ENCODE measurements at places on chromosomes 7 and 10.

DNA sequence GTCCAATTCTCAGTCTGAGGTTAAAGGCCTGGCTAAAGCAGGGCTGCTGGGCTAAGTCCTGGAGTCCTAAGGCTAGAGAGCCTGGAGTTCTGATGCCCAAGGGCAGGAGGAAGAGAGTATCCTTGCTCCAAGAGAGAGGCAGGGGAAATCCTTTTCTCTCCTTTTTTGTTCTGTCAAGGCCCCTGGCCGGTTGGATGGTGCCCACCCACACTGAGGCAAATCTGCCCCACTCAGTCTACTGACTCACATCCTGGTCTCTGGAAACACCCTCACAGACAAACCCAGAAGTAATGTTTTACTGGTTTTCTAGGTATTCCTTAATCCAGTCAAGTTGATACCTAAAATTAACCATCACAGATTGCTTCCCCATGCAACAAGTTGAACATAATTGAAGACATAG lies 23.0 kb downstream of the ZNF518A start:
- DNase-seq: no peak

- no peak for DNase-seq
Observed at GRCh38 chr7:85823396-85824080, 636.7 kb upstream of the SEMA3D start.

GRCh38 chr10:120473593-120473992 lies 16.6 kb downstream of the PLPP4 start:
- DNase-seq: no peak

DNA sequence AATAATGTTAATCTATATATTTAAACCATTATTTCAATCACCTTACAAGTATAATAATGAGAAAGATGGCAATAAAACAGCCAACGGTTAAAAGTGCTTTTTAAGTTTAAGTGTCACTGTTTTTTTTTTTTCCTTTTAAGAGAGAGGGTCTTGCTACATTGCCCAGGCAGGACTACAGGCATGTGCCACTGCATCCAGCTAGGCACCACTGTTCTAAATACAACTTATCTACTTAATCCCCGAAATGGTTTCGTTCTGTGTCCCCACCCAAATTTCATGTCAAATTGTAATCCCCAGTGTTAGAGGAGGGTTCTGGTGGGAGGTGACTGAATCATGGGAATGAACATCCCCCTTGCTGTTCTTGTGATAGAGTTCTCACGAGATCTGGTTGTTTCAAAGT lies 49.7 kb downstream of the TNPO3 start:
- DNase-seq: no peak

- no peak for DNase-seq
Observed at GRCh38 chr7:27410812-27411544, 168.4 kb downstream of the EVX1 start.

GRCh38 chr10:61959814-61960213 lies 58.3 kb downstream of the ARID5B start:
- no peak for DNase-seq

GRCh38 chr7:149175150-149175549 lies 20.2 kb upstream of the ZNF282 start:
- DNase-seq: no peak

GRCh38 chr7:11005202-11005601 lies 31.5 kb downstream of the PHF14 start:
- no peak for DNase-seq

DNA sequence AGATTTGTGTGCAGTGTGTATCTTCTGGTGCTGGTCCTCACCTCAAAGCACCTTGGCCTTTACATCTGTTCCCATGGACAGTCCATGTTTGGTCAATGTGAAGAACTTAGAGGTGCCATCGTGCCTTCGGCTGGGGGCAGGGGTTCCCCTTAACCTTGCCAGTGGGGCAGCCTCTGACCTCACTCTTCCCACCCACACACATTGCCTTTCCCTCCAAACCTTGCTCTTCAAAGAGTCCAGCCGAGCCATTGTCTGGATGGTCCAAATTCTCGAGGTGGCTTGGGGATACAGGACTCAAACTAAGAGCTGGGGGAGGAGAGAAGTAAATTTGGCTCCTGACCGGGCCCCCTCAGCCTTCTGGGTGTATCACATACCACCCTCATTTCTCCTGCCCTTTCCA lies 76.2 kb upstream of the HABP2 start:
- DNase-seq: no peak

GRCh38 chr10:111475720-111476119 lies 398.9 kb downstream of the ADRA2A start:
- no peak for DNase-seq

- no peak for DNase-seq
Observed at GRCh38 chr10:21349912-21350286, 175.6 kb downstream of the SKIDA1 start.

DNA sequence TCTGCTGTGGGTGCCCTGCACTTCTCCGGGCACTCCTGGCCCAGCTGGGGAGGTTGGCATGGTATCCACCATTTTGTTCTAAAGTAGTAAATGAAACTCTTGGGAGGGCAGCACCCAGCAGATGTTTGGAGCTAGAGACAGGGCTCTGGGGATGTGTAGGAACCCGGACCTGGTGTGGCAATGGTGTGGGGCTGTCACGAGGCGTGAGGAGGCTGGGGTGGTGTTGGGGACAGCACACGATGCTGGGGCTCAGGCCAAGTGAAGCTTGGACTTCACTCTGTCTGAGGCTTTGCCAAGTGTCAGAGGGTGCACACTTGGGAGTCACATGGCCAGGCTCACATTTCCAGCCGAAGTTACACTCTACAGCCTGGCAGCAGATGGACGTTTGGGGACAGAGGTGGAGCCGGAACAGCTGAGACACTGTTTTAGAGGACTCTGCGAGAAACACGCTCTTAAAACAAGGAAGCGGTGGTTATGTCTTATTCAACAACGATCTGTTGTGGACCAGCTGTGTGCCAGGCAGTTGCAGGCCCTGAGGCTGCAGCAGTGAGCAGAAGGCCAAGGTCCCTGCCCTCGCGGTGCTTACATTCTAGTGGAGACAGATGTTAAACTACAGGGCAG lies 118.2 kb downstream of the CUX1 start:
- no peak for DNase-seq

GRCh38 chr7:70614237-70615045 lies 517.5 kb upstream of the GALNT17 start:
- DNase-seq: peak; percentile 36

GRCh38 chr10:114943000-114943399 lies 5.0 kb downstream of the TRUB1 start:
- DNase-seq: no peak

- DNase-seq: no peak
Observed at GRCh38 chr10:112584276-112584675, 137.3 kb downstream of the VTI1A start.

DNA sequence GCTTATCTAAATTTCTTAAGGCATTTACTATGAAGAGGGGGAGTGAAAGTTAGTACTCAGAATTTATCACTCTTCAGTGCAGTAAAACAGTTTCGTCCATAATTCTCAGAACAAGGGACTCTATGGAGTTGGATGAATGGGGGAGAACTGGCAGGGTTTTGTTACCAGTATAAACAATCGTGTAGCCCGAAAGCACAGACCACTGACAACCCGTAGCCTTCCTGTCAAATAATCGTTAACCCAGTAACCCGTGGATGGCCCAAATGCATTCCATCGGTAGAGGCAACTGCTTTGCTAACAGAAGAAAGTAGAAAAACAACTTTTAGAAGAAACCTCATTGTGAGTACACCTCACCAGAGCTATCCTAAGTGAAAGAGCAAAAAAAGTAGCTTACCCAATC lies 583.9 kb downstream of the NXPH1 start:
- no peak for DNase-seq

GRCh38 chr10:43904844-43905243 lies 256.2 kb upstream of the ZNF32 start:
- no peak for DNase-seq

GRCh38 chr7:84663224-84663623 lies 468.6 kb upstream of the SEMA3A start:
- no peak for DNase-seq

DNA sequence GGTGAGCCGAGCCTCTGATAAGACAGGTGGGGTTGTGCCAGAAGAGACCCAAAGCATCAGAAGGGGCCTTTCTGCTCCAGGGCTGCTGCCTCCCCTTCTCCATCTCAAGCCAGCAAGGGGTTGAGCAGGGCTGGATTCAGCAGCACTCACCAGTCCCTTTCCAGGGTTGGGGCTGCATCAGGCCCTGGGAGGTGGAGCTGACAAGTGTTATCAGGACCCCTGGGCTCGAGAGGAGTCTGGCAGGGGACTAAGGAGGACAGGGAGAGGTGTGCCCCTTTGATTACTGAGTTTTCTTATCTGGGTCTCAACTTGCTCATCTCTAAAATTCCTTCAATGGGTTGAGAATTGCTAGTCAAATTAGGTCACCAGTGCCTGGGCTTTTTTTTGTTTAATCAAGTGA lies 17.8 kb downstream of the ARHGAP22 start:
- DNase-seq: no peak

GRCh38 chr10:78278058-78278404 lies 244.4 kb downstream of the RPS24 start:
- peak; percentile 23 for DNase-seq

GRCh38 chr10:69446650-69447151 lies 4.6 kb upstream of the TSPAN15 start:
- peak; percentile 75 for DNase-seq

- no peak for DNase-seq
Observed at GRCh38 chr7:69596723-69597277, 1.5 kb upstream of the AUTS2 start.

DNA sequence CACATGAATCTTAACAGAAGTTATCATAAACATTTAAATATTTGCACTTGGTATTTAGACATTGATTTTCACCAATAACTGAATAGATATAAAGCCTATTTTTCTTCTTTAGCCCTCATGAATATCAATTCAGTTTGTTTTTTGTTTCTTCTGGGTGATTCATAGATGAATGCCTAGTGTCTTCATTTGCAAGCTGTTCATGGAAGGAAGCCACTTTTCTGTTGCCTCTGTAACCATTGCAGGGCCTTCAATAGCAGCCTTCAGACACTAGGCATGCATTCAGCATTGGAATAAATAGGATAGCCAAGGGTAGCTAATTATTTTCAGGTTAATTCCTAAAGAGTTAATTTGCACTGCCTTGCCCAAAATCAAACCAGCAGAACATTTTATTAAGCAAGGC lies 375.3 kb downstream of the DPP6 start:
- no peak for DNase-seq

GRCh38 chr10:98339799-98340198 lies 71.8 kb upstream of the LOXL4 start:
- no peak for DNase-seq

GRCh38 chr7:157005456-157006204 lies 4.8 kb downstream of the MNX1 start:
- DNase-seq: no peak

- DNase-seq: no peak
Observed at GRCh38 chr7:157970744-157971143, 616.9 kb downstream of the PTPRN2 start.

GRCh38 chr7:122556873-122557542 lies 141.9 kb downstream of the RNF133 start:
- no peak for DNase-seq

- DNase-seq: no peak
Observed at GRCh38 chr7:77447616-77448015, 31.5 kb upstream of the GSAP start.

- no peak for DNase-seq
Observed at GRCh38 chr10:50648089-50648934, 24.6 kb upstream of the SGMS1 start.

GRCh38 chr7:19080093-19080492 lies 37.3 kb downstream of the TWIST1 start:
- DNase-seq: no peak

GRCh38 chr10:20622531-20623211 lies 274.4 kb downstream of the NEBL start:
- peak; percentile 23 for DNase-seq

- no peak for DNase-seq
Observed at GRCh38 chr7:33237036-33237435, 107.7 kb downstream of the BBS9 start.

GRCh38 chr10:101967713-101968112 lies 88.3 kb downstream of the ARMH3 start:
- DNase-seq: no peak

DNA sequence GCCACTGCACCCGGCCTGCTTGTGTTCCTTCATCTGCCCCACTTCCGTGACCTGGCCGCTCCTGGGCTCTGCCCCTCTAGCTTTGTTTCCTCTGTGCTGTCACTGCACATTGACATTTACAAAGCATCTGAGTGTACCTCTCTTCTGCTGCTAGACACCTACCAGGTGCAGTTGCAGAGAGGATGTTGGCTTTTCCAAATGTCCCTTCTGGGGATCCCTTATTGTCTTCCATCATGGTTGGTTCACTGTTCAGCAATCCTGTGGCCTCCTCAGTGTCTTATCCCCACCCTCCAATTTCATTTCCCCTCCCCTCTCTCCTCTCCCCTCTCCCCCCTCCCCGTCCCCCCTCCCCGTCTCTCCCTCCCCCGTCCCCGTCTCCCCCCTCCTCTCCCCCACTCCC lies 13.8 kb downstream of the VWA2 start:
- DNase-seq: no peak

- no peak for DNase-seq
Observed at GRCh38 chr7:30202671-30203070, 67.9 kb downstream of the MTURN start.

DNA sequence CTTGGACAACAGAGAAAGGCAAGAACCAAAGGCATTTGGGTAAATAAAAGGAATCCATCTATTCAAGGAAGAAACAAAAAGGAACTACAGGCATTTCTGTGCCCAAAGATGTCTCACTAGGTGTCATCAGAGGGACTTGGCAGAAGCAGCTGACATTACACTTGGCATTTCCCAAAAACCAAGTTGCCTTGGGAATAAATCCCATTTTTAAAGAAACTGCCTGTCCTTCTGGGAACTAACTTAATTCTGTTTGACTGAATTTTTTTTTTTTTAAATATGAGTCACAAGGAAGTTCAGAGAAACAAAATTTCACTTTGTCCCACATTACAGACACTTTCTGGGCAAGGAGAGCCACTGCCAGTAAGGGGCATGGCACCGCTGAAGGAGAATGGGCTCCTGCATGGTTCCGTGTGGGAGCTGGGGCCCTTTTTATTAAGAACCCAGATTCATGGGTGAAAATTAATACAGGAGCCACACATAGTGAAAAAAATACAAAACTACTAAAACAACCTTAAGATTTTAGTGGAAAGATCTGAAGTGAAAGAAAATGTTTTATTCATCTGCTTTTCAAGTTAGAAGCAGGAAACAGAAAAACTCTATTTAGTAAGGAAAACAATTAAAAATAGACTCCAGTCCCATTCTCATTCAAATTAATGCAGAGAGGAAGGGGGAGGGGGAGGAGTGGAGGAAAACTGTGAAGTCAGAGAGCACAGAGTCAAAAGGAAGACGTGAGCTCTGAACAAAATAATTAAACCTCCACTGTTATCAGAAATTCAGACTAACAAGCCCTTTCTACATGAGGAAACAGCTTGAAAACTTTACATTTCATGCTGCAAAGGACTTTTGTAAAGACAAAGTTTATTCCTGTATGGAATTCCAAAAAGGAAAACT lies 118.4 kb upstream of the PDLIM1 start:
- no peak for DNase-seq

DNA sequence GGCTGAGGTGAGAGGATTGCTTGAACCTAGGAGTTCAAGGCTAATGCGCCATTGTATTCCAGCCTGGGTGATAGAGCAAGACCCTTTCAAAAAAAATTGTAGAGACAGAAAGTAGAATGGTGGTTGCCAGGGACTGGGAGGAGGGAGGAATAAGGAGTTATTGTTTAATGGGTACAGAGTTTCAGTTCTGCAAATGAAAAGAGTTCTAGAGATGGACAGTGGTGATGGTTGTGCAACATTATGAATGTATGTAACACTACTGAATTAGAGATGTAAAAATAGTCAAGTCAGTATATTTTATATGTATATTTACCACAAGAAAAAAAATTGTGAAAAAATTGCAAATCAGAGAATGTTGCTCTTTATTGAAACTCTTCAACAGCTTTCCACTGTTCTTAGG lies 266.5 kb upstream of the NPY start:
- no peak for DNase-seq

GRCh38 chr10:25263931-25264330 lies 89.1 kb downstream of the GPR158 start:
- no peak for DNase-seq

All from hepatocyte (in vitro differentiated cells).